ENCODE measurements at places on chromosomes 16 and 17.

DNA sequence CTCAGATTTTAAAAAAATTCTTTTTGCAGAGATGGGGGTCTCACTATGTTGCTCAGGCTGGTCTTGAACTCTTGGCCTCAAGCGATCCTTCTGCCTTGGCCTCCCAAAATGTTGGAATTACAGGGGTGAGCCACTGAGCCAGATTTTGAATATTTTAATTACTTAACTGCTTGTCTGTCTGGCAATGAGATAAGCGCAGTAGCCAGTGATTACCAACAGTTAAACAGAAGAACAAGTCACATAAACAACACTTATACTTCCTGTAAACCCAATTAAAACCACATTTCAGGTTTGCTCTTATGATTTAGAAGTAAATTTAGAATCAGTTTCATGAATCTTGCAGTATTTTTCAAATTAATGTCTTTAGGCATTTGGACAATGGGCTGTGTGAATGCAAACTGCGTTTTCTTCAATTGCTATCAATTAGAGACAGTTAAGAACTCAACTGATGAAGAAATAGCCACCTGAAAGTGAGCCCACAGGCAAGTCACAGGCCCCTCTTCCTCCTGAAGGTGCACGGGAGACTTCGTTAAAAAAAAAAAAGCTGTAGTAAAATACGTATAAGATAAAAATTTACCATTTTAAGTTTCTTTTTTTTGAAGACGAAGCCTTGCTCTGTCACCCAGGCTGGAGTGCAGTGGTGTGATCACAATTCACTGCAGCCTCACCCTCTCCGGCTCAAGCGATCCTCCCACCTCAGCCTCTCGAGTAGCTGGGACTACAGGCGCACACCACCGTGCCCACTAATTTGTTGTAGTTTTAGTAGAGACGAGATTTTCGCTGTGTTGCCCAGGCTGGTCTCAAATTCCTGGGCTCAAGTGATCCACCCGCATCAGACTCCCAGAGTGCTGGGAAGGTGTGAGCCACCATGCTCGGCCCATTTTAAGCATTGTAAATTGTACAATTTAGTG lies 73.0 kb downstream of the PITPNC1 start:
- no peak for ATAC-seq

- no peak for ATAC-seq
These were observed 414.8 kb downstream of the MAF start for GRCh38 chr16:79185711-79186110.

GRCh38 chr17:5226940-5227878 lies 7.5 kb downstream of the SCIMP start:
- ATAC-seq, result no peak

GRCh38 chr16:27286451-27286850 lies 17.9 kb upstream of the NSMCE1 start:
- ATAC-seq, result no peak

GRCh38 chr17:48261297-48261880 lies 153.8 kb downstream of the SNX11 start:
- peak; percentile 57 for ATAC-seq

DNA sequence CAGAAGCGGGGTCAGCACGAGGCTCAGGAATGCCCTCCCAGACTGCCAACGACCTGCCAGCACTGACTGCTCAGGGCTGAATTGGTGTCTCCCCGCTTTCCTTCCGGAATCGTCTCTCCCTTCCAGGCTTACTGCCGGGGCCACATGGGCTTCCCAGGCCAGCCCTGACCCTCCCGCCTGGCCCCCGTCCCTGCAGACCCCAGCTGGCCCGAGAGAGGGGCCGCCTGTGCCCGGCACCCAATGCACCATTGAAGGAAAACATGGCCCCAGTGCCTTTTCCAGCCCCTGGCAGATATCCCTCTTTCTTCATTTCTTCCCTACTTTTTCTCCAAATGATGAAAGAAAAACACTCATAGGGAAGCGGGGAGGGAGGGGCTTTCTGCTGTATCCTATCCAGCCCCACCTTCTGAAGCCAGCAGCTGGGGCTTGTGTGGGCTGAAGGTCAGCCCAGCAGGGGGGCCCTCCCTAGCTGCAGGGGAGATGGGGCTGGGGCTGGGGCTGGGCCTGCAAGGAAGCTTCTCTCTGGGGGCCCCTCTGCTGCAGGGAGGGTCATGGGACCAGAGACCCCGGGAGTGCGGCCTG lies 25.9 kb downstream of the ZNF469 start:
- no peak for ATAC-seq

DNA sequence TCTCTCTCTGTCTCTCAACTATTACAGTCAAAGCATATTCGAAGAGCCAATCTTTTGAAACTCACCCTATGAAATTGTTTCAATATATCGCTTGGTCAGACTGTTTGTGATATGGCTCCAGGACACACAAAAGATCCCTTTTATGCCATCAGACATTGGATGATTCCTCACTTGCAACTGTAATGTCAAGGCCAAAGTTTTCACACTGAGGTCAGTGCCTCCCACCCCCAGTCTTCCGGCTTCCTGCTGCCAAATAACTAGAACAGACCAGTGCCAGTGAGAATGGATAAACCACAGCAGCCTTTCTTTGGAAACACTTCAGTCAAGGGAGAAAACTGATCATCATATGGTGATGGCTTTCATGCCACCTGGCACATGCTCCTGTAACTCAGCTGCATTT lies 321.9 kb upstream of the ZFHX3 start:
- no peak for ATAC-seq

DNA sequence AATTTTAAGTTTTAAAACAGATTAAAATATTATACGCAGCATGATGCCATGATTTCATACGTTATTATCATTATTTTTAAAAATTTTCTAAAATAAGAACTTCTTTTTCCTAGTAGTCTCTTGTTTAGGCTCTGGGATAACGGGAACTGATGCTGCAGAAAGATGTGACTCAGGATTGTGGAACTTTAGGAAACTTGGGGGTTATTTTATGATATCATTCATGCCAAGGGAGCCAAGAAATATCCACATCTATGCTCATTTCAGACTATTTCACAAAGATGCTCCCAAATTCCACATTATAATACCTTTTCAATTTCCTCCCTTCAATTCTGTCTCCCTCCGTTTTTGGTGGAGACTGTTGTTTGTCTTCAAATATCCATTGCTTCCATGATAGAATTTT lies 236.4 kb downstream of the HS3ST3A1 start:
- no peak for ATAC-seq

- ATAC-seq, result no peak
These were observed 71.4 kb downstream of the BCAS3 start for GRCh38 chr17:60749050-60749449.

DNA sequence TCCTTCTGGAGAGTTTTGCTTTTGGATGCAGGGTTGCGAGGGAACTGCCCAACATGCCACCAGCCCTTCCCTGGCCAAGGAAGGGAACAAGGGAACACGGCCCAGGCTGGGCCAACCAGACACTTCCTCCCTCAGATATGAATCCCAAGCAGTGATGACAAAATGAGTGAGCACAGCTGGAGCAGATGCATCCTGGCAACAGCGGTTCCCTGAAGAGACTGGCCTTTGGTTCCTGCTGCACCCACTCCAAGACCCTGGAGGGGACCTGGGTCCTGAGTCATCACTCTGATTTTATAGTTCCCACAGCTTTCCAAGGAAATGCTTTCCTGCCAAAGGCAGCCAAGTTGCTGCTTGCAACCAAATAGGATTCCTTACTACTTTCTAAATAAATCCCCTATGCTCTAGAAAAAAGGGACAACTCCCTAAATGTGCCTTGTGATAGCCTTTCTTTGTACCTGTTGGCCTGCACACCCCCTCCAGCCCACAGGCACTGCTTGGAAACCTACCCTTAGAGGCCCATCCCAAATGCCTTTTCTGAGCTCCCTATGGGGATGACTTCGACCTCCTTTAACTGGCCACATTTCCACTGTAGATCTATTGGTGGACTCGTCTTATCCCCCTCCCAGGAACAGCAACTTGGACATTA lies 5.3 kb downstream of the ST3GAL2 start:
- ATAC-seq, result peak; percentile 8

- no peak for ATAC-seq
These were observed 79.5 kb downstream of the CA4 start for GRCh38 chr17:60229188-60229802.

- ATAC-seq, result no peak
These were observed 22.9 kb upstream of the MPRIP start for GRCh38 chr17:17019430-17019762.

DNA sequence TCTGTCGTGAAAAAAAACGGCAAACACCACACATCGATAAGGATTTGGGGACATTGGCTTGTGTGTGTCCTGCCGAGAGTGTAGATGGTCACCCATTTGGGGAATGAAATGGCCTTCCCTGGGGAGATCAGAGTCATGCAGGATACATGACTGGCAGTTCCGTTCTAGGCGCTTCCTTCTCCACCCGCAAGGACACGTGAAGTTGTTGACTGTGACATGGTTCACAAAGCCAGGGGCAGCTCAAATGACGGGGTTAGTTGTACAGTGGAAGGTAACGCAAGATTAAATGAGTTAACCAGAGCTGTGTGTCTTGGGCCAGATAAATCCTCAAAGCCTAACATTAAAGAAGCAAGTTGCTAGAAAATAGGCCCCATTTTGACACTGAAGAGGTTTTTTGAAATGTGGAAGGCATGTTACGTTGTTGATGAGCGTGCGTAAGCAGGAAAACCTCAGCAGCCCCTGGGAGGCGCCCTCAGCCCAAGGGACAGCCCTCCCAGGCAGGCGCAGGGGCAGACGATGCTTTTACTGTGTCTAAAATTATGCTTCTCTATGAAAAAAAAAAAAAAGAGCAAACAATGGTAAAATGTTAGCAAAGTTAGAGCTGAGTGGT lies 35.9 kb upstream of the CHMP6 start:
- ATAC-seq, result no peak

DNA sequence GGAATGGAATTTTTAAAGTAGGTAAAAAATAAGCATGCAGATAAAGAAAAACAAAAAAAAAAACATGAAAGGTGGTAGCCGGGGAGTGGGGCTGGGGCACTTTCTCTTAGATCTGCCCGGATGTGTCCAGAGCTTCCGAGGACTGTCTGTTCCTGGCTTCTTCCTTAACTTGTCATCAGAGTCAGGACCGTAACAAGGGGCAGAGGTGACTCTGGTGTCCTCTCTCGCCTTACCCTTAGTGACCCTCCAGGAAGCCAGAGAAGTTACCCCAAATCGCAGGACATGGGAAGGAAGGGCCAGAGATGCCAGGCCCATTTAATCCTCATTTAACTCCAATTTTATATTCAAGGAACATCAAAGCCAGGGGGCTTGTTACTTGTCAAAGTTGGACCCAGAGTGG lies 115.5 kb downstream of the ABCC6 start:
- ATAC-seq, result no peak

DNA sequence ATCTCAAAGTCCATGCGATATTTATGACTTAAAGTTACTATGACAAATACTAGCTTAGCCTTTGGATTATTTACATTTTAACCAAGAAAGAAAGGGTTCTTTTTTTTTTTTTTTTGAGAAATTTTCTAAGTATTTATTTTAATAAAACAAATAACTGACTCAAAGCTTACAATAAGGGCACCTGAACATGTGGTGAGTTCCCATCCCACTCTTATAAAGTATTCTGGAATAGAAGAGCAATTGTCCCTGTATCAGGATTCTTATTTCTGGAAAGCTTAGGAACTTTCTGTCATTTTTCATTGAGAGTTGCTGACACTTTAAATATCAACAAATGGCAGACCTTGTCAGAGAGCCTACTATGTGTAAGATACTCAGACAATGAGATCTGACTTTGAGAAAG lies 686.1 kb upstream of the SOX9 start:
- ATAC-seq, result no peak

- no peak for ATAC-seq
These were observed 47.5 kb downstream of the ADCY7 start for GRCh38 chr16:50313596-50314478.

DNA sequence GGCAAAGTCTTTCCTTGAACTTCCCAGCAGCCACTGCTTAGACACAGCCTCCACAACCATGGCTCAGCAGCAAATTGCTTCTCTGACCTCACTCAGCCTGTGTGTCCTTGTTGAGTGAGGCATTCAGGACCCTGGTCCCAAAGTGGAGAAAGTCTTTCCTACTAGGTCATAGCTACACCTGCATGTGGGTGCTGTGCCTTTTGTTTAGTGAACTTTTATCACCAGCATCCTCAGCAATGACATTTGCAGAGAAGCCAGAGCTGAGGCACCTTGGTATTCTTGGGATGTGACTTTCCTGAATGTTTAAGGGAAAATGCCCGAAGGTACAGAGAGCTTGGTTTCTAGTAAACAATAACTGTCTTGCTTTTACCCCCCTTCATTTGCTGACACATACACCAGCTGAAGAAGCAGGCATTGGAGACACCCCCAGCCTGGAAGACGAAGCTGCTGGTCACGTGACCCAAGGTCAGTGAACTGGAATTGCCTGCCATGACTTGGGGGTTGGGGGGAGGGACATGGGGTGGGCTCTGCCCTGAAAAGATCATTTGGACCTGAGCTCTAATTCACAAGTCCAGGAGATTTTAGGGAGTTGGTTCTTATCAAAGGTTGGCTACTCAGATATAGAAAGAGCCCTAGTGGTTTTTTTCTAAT lies 20.9 kb upstream of the STH start:
- no peak for ATAC-seq

GRCh38 chr17:68674029-68674925 lies 73.1 kb upstream of the FAM20A start:
- ATAC-seq, result peak; percentile 84

GRCh38 chr16:77435272-77435820 lies 512 bp upstream of the ADAMTS18 start:
- no peak for ATAC-seq

DNA sequence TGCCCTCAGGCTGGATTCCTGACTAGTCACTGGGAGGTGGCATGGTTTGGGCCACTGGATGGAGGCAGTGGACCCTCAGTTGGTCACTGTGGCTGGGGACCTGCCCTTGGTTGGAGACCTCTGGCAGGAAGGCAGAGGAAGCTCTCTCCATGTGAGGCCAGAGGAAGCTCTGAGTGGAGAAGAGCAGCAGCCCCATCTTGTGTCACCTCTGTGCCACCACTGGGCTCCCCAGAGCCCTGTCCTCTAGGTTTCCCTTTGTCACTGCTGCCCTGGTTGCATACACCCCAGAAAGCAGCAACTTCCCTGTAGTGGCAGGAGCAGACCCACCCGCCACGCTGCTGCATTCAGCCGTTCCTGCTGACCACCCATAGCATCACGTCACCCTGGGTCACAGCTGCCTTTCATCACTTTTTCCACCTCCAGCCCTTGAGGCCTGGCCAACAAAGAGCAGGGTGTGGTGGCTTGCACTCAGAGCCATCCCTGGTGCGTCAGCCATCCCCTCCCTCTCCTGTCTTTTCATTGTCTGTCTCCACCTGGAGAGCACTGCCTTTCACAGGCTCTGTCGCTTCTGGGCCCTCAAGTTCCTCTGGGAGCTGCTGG lies 11.9 kb downstream of the CTRL start:
- ATAC-seq, result no peak
